MCF 10A (cell line): ENCODE measurements at places on chromosomes 3 and 15. TPM values are rescaled to one million over a fixed set of nuclear protein-coding genes. Genes with fewer than 3 reads are reported as not detected.

The CHRFAM7A gene
- 1.9 TPM in 1 of 2 replicates, not detected in the other for total RNA-seq

The POLQ gene
- 4.1 and 5.8 TPM in 2 replicates for total RNA-seq

DNA sequence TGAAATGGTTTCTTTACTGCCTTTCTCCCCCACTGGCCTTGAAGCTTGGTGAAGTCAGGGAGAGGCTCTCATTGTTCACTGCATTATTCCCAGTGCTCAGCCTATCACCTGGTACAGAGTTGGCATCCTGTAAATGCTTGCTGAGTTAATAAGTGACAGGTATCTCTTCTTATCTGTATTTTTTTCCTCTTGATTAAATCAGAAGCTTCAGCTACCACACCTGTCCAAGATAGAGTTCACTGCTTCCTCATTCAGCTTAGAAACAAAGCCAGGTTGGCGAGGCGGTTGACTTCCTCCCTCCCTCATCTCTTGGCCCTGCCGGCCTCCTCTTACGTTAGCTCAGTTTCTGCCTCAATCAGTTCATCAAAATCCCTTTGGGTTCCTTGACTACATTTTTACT is 142.8 kb downstream of the LIPC start:
- no peak for DNase-seq

DNA sequence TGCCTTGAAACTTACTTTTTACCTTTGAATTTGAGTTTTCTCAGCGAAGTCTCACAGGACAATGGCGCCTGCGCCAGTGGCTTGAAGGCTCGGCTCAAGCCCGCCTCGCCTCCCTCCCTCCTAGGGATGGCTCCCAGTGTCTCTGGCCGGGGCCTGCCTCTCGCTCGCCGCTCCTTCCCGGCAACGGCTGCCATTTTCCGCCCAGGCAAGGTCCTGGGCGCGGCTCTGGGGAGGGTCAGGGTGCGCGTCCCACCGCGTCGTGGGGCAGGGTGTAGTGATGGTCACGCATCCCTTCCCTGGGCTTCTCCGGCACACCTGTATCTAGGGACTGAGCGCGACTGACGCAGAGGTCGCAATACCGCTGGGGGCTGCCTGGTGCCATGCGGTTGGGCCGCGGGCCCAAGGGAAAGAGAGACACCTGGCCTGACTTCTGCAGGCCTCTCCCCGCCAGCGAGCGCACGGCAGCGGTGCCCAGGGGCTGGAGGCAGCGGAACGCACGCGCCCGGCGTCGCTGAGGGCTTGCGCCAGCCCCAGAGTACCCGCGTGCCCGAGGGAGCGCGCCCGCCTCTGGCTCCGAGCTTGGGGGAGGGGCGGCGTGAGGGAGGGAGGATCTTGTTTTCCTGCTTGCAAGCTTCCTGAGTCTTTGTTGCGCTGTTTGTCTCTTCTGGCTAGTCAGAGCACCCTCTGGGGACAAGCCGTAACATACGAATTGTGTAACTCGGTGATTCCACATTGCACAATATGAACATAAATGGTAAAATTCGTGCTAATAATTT is 20.7 kb upstream of the FEM1B start:
- DNase-seq = peak; percentile 94
